ENCODE measurements at places on chromosomes 6 and 20. TPM values are rescaled to one million over a fixed set of nuclear protein-coding genes. Genes with fewer than 3 reads are reported as not detected.

- no peak for DNase-seq
Measured at GRCh38 chr6:73774311-73774774, 78.3 kb downstream of the CD109 start.

DNA sequence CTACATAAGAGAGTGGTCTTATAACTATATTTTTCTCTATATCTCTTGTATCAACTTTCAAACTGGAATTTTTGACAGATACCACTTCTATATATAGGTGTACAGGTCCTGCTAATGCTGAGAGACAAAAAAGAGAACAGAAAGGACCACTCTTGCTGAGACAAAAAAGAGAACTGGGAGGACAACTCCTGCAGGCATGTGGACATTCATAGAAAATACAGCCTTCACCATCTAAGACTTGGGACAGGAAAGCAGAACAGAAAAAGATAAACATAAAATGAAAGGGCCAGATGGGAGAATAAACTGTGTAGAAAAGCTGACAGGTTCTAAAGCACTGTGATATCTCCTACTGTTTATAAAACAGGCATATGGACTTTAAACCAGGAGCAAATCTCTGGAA lies 541.0 kb upstream of the ADGRB3 start:
- no peak for DNase-seq

GRCh38 chr6:158958504-158959386 lies 41.3 kb downstream of the RSPH3 start:
- no peak for DNase-seq

GRCh38 chr6:154672086-154672485 lies 61.1 kb upstream of the SCAF8 start:
- no peak for DNase-seq

DNA sequence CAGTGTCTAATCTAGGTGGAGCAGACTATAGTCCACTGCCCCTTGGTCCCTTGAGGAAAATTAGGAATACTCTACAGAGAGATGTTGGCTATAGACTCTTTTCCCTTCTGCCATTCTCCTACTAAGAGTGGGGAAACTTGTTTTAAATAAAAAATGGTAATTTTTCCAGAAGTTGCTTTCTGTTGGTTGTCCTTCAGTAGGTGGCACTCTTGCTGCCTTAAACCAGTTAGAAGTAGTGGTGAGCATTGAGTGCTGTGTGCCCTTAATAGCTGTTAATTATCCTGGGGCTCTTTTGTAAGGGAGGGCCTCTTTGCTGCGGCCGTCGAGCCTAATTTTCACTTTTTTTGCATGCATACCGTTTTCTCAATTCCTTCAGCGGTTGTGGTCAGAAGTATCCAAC lies 2.8 kb downstream of the CMTR1 start:
- no peak for DNase-seq

DNA sequence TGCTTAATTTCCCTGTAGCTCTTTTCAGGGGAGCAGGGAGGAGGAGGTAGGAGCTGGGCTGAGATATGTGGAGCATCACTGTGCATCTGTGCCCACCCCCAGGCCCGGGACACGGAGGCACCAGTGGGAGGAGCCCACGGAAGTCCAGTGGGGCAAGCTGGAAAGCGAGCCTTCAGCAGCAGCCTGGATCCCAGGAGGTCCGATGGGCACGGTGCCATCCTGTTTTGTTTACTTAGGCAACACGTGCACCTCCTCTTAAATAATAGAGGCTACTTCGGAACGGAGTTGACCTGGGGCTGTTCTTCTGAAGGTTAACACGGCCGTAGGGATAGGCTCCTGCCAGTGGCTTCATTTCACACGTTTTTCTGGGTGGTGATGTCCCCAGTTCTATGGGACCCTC lies 51.6 kb downstream of the CDH4 start:
- DNase-seq, result no peak

- DNase-seq, result no peak
Measured at GRCh38 chr20:3093861-3094361, 9.4 kb upstream of the AVP start.

- DNase-seq, result no peak
Measured at GRCh38 chr6:12595161-12595811, 121.3 kb upstream of the PHACTR1 start.

- DNase-seq, result no peak
Measured at GRCh38 chr6:111702268-111702667, 96.6 kb upstream of the TRAF3IP2 start.

DNA sequence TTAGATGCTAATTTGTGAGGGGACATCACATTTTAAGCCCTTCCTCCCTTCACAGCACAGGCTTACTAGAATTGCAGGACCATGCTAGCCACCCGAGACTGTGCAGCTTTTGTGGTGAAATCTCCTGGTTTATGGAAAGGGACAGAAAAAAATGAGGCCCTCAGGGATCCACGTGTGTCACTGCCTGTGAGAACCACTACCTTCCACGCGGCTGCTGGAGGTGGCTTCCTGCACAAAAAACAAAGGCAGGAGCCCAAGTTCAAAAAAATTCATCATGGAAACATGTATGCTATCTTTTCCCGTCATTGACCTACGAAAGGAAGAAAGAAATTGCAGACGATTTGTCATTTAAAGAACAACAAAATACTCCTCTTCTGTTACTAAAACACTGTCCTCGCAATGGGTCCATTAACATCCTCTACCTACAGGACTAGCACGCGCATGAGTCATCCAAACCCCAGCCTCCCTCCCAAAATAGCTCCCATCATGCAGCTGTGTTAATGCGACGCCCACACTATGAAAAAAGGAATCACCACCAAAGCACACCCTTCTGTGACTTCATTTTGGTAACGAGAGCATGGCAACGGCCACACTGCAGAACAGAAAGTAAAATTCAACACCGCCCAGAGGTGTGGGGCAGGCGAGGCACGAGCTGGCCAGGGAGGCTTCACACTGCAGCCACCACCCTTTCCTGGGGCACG lies 45.7 kb downstream of the RAMACL start:
- no peak for DNase-seq

DNA sequence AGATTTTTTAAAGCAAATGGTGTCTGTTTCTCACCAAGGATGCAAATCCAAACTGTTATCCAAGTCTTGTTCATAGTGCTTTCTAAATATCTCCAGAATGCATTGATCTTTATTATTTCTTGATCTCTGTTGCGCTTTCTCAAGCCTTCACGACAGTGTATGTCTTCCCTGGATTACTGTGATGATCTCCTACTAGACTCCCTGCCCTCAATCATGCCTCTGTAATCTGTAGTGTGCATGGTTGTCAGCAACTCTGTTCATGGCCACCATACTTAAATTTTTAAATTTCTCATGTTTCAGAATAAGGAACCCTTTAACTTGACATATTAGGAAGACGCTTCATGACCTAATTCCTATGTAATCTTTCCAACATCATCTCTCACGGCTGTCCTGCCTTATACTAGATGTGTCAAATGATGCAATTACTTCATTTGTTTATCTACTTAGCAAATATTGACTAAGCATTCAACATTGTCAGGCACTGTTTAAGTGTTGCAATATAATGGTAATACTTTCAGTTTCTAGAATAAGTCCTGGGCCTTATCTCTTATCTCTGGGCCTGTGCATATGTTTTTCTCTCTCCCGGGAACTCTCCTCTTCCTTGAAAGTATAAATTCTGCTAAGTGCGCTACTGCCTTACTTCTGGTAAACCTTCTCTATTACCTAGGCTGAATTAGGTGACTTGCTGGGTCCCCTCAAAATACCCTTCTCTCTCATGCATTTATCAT lies 25.6 kb upstream of the AHI1 start:
- no peak for DNase-seq

DNA sequence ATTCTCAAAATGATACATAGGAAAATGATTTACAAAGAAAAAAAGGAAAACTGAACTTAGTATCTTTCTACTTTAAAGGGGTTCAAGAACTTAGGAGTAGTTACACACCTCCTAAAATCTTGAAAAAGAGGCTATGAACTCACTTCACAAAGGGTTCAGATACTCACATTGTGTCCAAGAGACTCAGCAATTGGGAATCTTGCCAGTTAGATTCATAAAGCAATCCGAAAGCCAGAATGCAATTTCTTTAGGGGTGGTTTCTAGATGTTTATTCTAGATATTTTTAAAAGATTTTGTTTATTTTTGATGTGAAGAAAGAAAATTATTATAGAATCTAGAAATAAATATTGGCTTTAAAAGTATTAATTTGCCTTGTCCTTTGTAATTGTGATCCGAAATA lies 1.7 kb upstream of the MYB start:
- no peak for DNase-seq

DNA sequence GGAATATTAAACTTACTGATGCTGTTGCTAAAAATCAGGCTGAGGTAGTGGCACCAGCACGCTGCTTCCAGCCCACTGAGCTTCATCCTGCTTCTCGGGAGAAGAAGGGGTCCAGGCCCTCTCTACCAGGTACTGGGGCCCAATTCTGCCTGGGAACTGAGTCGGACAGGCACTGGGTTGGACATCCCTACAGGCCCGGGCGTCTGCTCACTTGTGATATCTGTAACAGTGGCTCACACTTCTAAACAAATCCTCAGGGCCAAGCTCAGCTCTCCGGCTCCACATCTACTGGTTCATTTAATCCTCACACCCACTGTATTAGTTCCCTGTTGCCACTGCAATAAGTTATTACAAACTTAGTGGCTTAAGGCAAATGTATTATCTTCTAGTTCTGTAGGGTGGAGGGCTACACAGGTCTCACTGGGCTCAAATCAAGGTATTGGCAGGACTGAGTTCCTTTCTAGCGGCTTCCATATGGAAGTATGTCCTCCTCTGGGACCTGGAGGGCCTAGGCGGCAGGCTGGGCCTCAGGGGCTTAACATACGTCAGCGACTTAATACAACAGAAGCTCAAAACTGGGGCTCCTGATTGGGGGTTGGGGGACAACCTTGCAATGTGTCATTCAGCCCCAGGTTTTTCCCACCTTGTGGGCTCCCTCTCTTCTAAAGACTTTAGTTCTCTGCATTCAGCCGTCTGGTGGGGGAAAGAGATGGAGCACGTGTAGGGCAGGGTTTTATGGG lies 1.6 kb upstream of the KCNK15 start:
- no peak for DNase-seq

GRCh38 chr6:105733556-105734162 lies 330.8 kb upstream of the PREP start:
- DNase-seq, result no peak

PSORS1C2 gene
- polyA plus RNA-seq, result not detected

CST2 gene
- polyA plus RNA-seq, result not detected

SYNDIG1 gene
- 9.2 TPM for polyA plus RNA-seq

All from renal pelvis (tissue), 12 donors.